B cell (primary cell): ENCODE measurements at places on chromosomes 11 and 22. TPM values are rescaled to one million over a fixed set of nuclear protein-coding genes. Genes with fewer than 3 reads are reported as not detected.

HTR3A gene
- 13.8 and 16.1 TPM in 2 replicates for total RNA-seq

BARX2 gene
- total RNA-seq: not detected in 2 replicates

AGBL2 gene
- 13.6 and 17.0 TPM in 2 replicates for total RNA-seq

CTSW gene
- 0.84 and 1.3 TPM in 2 replicates for total RNA-seq

ZP1 gene
- total RNA-seq: not detected in 2 replicates

POTEH gene
- not detected in 2 replicates for total RNA-seq

FAM83F gene
- total RNA-seq: 0.05 and 0.10 TPM in 2 replicates

MMP13 gene
- total RNA-seq: not detected in 2 replicates

TM7SF2 gene
- total RNA-seq: 28.5 and 35.3 TPM in 2 replicates

FOLH1 gene
- not detected in 2 replicates for total RNA-seq

GTSE1 gene
- 0.17 and 0.27 TPM in 2 replicates for total RNA-seq

GP1BB gene
- total RNA-seq: 0.27 TPM in 1 of 2 replicates, not detected in the other

TMPRSS5 gene
- 0.74 and 1.2 TPM in 2 replicates for total RNA-seq

ALG8 gene
- total RNA-seq: 28.5 and 35.3 TPM in 2 replicates

OR10A3 gene
- total RNA-seq: not detected in 2 replicates

OR5B21 gene
- total RNA-seq: 0.74 and 1.5 TPM in 2 replicates

OR51I1 gene
- total RNA-seq: not detected in 2 replicates

GDPD4 gene
- total RNA-seq: not detected in 2 replicates

SGSM1 gene
- 0.61 and 0.91 TPM in 2 replicates for total RNA-seq

FXYD2 gene
- total RNA-seq: 13.5 and 19.5 TPM in 2 replicates
